8988T (cell line): ENCODE measurements at places on chromosomes 1 and 21.

DNA sequence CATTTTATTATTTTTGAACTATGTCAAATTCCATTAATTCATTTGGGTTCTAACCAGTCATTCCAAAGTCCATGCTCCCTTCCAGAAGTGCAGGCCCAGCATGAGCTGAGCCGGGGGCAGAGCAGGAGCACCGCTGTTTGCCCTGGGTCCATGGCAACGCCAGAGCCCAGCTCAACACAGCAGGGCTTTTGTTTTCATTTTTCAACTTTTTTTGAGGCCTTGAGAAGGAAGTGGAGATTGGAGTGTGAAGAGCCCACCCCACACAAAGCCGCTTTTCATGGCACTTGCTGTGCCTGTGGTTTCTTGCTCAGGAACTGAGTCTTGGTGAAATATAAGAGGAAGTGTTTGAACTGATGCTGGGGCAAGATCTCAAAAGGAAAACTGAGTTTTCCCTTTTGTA, 13.2 kb upstream of the PRMT2 start:
- DNase-seq = no peak

DNA sequence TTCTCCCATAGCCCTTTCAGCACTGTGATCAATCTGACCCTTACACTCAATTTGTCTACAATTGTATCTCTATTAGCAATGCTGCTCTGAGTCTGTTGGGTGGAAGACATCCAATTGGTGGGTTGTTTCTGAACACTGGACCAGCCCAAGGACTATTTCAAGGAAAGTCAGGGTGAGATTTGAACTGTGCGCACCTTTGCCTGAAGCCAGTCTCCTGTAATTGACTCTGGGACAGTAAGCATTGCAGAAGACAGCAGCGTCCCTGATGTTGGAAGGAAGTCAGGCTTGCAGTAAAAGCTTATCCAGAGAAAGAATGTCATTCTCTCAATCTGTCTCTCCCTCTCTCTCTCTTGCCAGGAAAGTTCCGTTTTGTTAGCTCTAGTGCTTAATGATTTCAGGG, 233.9 kb downstream of the KIF26B start:
- no peak for DNase-seq

DNA sequence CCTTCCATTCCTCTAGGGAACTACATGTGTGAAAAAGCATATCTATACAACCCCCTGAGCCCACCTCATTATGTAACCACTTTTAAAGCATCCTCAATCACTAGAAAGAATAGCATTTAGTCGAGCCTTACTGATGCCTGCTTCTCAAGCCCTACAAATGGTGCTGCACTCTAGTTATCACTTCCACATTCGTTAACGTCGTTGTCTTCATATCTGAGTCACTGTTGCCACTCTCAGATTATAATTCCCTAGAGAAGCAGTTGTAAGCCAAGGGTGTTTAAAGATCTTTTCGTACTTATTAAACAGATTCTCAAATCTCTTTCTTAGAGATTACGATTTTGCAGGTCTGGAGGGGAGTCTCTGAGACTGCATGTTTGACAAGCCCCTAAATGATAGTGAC, 16.5 kb downstream of the ATP1B1 start:
- DNase-seq = no peak

DNA sequence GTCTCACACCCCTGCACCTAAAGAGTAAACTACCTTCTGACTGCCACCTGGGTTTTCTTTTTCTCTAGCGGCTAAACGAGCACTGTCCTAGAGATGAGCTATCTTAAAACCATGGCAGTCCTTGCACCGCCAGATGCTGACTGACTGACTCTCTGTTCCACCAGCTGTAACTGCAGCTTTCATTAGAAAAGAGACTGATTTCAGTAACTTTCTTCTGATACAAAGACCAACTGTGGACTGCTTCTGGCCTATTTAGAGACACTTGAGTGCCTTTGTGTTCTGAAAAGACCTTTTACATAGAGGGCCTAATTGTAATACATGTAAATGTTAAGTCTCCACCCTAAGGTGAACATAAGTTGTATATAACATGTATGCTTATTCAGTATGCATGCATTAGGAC, 152.5 kb downstream of the DISC1 start:
- DNase-seq = no peak

DNA sequence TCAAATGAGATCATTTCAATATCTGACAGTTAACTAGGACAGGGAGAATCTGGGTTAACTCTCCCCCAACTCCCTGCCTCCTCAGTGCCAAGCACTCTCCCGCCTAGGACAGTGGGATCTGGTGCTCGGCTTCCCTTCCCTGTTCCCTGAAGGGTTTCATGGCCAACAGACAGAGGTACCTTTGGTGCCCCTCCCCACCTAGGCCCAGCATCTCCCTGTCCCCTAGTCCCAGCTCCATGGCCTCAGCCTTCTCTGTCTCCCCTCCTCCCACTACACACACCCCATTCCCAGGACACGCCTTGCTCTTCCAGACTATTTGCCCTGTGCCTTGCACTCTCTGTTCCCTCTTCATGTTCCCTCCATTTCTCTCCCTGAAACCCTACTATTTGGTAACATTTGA, 77.1 kb downstream of the CD247 start:
- DNase-seq = no peak

DNA sequence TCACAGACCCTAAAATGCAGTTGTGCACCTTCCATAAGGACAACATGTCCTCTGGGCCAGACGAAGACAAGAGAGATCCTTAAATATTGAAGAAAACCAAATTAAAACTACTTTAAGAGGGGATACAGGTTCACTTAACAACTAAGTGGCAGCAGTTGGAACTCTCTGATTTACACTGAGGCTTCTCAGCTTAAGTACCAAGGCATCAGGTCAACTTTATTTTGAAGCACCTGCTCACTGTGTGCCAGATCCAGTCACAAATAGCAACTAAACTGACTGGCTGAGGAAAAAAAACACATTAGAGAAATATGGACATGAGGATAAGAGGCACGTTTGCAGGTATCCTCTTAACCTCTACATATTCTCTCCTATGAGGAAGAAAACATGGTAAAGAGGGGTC, 33.2 kb downstream of the SLC35D1 start:
- DNase-seq = no peak
